D721Med (cell line): ENCODE measurements at places on chromosomes 6 and 20.

DNA sequence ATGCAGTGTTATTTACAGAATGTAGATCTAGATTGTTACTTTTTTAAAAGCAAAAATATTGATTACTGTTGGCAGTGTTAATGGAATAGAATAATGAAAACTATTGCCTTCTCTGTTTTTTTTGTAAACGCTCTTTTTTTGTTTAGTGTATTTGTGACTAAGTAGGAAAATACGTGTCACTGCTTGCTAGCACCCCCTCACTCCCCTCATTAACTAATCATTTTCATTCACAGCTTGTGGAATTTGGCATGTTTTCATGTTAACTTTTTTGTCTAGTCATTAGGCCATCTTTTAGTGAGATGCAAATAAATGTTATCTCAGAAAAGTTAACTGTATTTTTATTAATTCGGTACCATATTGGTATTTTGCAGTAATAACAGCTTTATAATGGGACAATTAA, 29.8 kb downstream of the ADGRG6 start:
- no peak for DNase-seq

DNA sequence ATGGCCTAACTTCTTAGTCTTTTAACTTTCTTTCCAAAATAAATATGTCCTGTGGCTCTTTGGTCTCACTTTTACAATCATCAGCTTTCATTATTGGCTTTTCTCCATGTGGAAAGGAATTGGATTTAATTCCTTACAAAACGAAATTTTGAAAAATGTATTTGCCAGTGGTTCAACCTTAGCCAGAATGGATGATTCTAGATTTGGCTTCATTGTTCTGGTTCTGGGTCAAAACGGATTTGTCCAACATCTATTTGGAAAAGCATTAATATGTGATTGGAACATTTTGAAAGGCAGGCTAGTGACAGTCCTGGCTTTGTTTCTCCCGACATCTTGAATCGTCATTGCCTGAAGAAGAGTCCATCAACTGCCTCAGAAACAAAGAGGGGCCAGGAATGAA, 59.2 kb downstream of the TENT5A start:
- no peak for DNase-seq

GRCh38 chr20:44496976-44497375, 21.3 kb downstream of the TTPAL start:
- DNase-seq = no peak

GRCh38 chr20:753897-754635, 14.2 kb downstream of the SLC52A3 start:
- DNase-seq = no peak

DNA sequence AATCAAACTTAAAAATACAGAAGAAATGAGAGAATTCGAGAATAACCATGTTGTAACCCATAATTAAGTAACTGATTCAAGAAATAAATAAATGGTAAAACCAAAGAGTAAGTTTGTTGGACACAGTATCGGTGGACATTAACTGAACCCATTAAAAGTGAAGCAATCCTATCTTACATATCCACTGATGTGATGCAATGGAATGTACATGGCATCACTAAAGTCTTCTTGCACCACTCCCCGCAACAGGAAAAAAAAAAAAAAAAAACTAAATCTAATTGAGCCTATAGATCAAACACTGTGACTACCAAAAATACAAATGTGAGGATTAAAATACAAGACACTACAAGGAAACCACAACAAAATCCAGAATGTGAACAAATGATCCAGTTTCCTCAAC, 7.9 kb downstream of the SNX14 start:
- DNase-seq = no peak

- no peak for DNase-seq
These were observed 15.1 kb downstream of the PDE7B start for GRCh38 chr6:135866445-135867123.

DNA sequence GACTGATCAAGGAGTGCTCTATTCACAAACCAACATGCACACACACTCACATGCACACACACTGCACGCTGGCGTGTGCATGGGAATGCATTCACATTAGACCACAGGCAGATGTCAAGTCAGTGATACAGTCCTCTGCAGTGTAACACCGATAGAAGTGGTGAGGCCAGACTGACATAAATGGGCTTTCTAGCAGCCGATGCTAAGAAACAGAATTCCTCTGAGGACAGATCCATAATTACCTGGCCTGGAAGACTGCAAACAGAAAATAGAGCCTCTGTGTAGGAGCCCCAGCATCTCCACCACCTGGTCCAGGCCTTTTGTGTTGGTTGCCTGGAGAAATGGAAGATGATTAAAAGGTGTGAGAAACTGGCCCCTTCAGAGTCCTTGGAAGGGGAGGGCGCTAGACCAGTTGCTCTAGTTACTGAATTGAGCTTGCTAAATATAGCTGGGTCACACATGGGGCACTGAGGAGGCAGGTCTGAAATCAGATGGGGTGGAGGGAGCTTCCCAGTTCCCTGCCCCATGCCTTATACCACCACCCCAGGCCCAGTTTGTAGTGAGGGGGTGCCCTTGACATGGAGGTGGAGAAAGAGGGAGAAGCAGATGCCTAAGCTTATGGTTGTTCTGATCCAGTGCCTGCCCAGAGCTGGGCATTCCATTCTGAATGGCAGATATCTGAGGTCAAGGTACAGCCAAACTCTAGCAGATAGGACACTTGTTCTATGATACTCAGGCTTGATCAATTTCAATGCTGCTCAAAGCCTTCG, 233.8 kb downstream of the LRFN2 start:
- DNase-seq = no peak

GRCh38 chr20:40963505-40963845, 65.1 kb upstream of the TOP1 start:
- DNase-seq = no peak

- DNase-seq = peak; percentile 31
These were observed 1.0 kb downstream of the SLC32A1 start for GRCh38 chr20:38725148-38725901.

- no peak for DNase-seq
These were observed 16.1 kb downstream of the EBF4 start for GRCh38 chr20:2708665-2709064.

GRCh38 chr6:160032538-160032937, 63.7 kb downstream of the IGF2R start:
- DNase-seq = no peak

GRCh38 chr20:48190757-48191156, 405.5 kb upstream of the SULF2 start:
- no peak for DNase-seq

DNA sequence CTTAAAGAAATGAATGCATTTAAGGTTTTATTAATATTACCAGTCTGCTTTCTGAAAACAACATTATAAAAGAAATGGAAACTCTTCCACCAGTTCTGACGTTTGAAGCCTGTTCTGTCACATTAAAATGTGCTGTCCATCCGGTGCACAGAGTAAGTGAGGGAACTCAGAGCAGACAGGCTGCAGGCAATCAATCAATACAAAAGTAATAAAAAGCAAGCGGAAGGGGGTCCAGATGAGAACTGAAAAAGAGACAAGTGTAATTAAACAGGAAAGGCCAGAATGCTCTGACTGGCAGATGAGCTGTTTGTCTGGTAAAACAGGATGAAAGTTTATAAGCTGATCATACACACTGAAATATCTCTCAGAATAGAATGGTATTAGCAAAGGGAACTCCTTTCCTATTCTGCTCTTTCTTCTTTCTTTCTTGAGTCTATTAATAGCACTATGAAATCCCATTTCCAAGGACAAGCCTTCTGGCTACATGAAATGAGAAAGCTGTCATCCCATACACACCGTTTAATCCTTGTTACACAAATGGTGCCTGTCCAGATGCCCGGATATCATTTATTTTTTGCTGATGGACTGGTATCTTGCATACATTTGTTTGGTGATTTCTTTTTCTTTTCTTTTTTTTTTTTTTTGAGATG, 94.3 kb downstream of the RAMACL start:
- no peak for DNase-seq

GRCh38 chr6:166277018-166277417, 31.2 kb downstream of the PRR18 start:
- DNase-seq = no peak

DNA sequence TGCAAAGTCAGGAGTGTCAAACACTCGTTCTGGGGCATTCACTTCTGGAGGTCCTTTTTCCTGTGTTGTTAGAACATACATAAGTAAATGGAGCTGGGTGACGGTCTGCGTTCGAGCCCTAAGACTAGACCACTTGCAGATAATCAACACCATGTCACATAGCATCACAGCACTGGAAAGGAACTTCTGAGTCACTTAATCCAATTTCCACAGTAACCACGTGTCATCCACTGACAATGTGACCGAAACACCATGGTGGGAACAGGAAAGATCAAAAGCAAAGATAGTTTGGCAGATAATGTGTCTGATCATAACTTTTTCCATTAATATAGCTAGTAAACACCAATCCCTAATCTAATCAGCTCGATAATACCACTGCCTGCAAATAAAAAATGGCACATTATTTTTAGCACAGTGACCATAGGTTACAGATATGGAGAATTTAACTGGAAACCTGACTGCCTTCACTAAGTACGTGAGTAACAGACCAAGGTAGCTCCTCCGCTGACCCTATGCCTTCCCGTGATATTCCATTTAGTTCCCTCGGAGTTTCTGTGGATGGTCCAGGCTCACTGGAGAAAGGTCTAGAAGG, 34.8 kb downstream of the WRNIP1 start:
- DNase-seq = no peak

- DNase-seq = no peak
These were observed 50.0 kb downstream of the ADAT2 start for GRCh38 chr6:143400258-143401067.
